GF-D8 (cell line): ENCODE measurements at places on chromosomes 4 and X.

DNA sequence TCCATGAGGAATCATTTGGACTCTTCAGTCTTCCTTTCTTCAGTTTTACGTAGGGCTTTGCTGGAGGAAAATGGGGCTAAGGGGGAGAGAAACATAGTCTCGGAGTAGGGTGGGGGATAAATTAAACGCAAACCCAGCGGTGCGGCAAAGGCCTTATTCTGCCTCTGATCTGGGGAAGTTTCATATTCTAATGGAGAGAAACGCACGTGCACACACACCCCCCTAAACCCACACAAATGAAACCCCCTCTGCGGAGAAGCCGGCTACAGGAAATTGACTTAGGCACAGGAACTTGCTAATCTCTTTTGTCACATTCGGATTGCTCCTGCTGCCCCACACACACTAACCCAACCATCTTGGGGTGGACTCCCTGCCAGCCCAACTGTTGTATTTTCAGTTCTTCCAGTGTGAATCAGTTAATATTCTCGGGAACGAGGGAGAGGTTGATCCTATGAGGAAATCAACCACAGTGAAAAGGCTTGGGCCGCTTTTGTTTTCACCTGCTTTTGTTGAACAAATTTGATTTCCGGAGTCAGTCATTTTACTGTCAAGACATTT is at the start of gene RHOH:
Gene RHOH (plus strand): TSS at position 308 of the 558 bp plus-strand sequence. CDS start 46,356 bp downstream, outside the sequence.
- peak; percentile 77 for DNase-seq

GRCh38 chr4:114264877-114265291 is 285.4 kb upstream of the ARSJ start:
- no peak for DNase-seq

DNA sequence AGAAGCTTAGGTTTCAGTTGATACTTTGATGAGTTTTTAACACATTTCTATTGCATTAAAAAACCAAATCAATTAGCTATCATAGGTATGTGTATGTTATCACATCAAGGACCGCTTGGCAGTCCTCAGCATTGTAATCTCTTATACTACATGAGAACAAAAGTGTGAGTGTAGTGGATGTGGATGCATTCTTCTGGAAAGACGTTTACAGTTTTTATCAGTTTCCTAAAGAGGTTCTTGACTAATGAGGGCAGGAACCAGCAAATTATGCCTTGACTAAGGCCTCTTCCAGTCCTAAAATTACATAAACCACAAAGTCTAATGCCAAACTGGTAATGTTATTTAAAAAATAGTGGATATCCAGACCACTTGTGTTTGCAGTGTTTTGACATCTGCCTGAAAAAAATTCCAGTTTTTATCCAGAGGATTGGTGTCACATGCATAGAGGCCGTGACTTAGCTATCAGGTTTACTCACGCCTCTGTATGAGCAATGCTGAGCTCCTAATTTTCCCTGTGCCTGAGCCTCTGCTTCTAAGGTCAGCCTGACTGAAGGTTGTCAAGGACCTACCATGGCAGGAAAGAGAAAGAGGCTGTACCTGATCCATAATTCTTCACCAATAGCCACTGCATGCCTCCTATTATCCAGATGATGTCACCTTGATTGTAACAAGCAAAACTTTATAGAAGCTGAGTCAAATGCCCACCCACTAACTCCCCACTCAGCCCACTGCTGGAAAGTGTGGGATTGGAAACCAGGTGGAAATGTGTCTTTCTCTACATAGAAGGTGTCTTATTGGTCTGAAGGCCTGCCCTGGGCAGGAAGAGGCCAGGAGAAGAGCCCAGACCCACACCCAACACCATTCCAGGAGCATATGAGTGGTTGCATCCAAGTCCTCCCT is 68.7 kb downstream of the ENPP6 start:
- no peak for DNase-seq

- DNase-seq, result no peak
Measured at GRCh38 chr4:78863254-78863869, 75.9 kb downstream of the PAQR3 start.

GRCh38 chrX:18173494-18174180 is 47.0 kb downstream of the BEND2 start:
- no peak for DNase-seq

DNA sequence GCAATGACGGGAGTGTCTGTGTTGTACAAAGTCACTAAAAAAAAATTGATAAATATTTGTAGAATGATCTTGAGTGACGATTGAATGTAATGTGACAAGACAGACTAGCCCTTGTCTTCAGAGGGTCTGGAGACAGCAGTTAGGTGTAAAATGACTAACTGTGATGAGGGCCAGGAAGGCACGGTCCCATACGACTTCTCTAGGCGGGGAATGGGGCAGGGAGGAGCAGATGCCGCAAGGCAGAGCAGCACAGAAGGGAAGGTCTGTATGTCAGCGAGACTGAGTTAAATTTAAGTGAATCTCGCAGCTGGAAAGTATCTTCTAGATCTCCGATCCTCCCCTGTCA is 405 bp downstream of the CENPE start:
- no peak for DNase-seq

- DNase-seq, result no peak
Measured at GRCh38 chr4:89759426-89759825, 77.5 kb downstream of the SNCA start.

GRCh38 chr4:186027405-186027804 is 41.6 kb upstream of the TLR3 start:
- no peak for DNase-seq

- no peak for DNase-seq
Measured at GRCh38 chr4:38242101-38242500, 281.9 kb downstream of the PTTG2 start.

DNA sequence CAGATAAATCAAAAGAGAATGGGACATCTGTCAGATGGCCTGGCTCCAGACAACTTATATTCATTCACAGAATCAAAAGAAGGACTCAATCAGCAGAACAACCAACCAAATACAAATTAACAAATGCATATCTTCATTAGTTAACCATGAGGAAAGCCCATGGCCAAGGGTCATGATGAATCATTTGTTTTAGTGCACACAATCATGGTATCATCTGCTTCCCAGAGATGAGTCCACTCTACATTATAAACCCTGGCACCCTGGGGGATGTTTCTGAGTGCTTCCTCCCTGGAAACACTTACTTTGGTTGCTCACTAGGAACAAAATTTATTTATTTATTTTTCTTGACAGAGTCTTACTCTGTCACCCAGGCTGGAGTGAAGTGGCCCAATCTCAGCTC is 453.3 kb upstream of the HS3ST1 start:
- DNase-seq, result no peak

DNA sequence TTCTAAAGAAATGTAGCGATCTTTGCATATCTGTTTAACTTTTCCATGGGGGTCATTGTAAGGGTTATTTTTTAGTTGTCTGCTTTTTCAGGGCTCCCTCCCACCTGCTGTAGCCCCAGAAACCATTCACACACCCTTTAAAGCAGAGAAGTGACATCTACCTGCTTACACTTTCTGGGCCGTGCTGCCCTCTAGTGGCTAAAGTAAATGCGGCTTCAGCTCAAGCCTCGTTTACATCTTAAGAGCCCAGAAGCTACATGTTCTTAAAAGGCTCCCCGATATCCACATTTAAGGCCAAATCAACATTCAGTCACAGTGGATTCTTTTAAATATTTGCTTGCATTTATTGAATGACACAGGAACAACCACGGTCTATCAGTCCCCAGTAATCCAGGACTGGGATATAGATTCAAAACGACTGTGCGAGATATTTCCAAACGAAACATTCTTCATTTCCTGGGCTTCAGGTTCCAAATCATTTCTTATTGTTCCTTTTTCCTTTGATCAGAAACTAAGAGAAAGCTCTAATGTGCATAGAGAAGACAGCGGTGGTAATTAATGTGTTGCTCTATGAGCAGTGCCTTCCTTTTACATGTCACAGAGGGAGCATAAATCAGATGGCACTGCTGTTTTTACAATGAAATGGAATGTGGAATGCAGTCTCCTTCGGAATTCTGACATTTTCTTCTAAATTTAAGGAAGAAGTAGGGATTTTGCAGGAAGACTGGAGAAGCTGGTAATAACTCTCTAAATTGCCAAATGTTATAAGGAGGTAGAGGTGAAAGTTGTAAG is 119.9 kb downstream of the RASGEF1B start:
- DNase-seq, result no peak

DNA sequence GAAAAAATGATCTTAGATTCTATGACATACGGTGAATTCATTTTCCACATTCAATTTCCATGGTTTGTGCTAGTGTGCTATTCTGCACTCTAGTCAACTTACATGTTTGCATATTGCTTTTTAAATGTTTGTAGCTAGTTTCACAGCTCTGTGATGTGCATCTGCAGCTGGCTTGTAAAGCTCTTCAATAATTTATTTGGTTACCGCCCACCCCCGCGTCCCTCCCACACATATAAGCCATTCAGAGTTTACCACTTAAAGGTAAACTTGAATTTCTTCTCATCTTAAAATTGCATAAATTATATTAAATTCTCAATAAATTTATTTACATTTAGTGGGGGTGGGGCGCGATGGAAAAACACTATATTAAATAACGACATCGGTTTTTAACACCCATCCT is 291 bp upstream of the NBDY start:
- DNase-seq, result no peak

DNA sequence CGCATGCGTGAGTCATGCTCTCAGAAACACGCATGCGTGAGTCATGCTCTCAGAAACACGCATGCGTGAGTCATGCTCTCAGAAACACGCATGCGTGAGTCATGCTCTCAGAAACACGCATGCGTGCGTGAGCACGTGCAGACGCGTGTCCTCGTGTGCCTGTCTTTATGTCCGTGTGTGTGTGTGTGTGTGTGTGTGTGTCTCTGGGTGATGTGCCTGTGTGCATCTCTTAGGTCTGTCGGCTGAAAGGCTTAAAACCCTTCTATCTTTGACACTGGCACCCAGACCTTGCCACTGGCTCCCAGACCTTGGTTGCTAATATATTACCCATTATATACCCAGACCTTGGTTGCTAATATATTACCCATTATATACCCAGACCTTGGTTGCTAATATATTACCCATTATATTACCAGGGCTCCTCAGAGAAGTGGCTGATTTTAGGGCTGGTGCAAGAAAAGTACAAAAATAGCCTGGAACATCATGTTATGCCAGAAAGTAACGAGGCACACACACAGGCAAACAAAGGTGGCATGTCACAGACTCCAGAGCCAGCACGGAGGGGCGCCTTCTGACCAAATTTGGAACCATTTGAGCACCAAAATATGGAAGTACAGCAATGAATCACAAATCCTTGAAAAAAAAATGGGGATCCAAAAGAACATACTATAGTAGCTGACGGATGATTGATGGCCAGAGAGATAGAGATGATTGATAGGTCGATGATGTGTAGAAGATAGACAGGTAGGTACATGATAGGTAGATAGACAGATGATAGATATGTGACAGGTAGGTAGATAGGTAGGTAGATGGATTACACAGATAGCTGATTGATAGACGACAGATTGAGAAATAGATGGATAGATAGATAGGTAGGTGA is 19.2 kb upstream of the ADRA2C start:
- DNase-seq, result no peak

- no peak for DNase-seq
Measured at GRCh38 chrX:85419293-85419692, 39.8 kb upstream of the POF1B start.

GRCh38 chr4:36187723-36188333 is 56.5 kb downstream of the ARAP2 start:
- no peak for DNase-seq

DNA sequence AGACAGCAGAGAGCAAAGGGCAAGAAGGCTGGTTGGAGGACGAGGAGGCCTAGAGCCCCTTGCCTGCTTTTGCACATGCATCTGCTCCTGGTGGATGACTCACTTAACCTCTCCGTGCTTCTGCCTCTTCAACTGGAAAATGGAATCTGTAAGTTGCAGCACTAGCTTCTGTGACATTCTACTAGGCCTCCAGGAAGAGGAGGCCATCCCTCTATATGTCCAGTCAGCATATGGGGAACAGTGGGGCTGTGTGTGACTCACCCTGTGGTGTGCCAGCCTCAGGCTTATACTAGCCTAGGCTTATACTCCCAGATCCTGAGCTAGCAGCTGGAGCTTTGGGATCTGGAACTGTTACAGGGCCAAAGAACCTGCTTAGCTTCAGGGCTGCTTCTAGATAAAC is 36.0 kb downstream of the RTL9 start:
- no peak for DNase-seq

- DNase-seq, result no peak
Measured at GRCh38 chr4:67470871-67471270, 74.4 kb downstream of the CENPC start.

DNA sequence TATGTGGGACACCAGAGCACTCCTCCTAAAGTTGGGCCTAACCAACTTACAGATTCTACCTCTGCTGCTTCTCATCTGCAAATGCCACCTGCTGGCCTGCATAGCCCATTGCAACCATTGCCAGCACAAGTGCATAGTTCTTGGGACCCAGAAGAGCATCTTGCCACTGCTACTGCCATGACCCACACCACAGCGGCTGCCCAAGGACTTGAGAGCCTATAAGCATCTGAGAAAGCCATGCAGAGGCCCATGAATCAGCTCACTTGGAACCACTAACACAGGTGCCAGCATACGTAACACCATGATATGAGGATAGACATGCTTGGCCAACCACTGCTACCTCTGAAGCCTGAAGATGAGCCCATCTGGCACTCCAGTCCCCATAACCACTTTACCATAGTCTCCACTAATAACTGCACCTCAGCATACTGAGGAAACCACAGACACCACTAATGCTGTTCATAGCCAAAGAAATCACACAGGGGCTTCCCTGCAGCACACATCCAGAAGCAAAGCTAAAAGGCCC is 258.1 kb upstream of the AGTR2 start:
- DNase-seq, result no peak

DNA sequence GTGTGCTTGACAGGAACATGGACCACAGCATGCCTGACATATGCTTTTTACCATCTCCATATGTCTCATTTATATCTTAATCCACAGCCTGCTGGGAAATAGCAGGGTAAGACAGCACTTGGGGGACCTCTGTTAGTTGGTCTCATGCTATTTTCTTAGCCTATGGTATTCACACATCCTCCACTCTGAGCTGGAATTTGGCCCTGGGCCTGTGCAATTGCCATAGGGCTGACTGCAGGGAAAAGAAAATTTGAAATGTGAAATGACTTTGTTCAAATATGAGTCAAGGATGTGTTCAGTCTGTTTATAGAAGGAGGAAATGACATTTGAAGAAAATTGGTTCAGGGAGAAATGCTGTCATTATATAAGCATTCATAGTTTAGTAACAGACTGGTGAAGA is 9.6 kb upstream of the MAP7D3 start:
- no peak for DNase-seq

DNA sequence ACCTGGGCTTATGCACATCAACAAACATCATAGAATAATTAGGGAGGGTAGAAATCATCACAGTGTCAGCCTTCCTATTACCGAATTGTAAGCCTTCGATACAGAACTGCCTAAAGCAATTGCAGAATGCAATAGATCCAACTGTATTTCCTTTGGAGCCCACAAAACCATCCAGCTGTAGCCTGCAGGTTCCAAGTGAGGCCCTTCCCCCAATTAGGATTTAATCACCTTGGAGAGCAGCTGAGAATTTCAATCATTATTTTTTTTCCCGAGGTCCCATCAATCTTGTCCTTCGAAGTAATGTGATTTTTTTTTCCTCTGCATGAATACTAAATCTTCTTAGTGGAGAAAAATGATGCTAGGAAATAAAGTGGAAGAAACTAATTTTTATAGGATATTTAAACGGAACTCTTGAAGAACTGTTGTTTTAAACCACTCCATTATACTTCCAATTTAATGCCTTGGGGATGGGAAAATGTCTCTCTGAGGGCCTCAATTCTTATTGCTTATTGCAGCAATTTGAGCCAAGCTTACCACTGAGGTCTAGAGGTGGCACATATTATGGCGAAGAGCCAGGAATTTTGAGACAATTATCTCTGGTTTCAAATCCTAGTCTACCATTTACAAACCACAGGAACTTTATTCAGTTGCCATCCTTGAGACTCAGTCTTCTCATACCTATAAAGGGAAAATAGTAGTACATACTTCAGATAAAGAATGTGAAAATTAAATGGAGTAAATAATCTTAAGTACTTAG is 953.4 kb upstream of the IGFBP7 start:
- DNase-seq, result no peak
